ENCODE measurements at places on chromosomes 1 and 21.
A peak's percentile ranks its signal among the peaks of the same experiment; 100 is the strongest.

DNA sequence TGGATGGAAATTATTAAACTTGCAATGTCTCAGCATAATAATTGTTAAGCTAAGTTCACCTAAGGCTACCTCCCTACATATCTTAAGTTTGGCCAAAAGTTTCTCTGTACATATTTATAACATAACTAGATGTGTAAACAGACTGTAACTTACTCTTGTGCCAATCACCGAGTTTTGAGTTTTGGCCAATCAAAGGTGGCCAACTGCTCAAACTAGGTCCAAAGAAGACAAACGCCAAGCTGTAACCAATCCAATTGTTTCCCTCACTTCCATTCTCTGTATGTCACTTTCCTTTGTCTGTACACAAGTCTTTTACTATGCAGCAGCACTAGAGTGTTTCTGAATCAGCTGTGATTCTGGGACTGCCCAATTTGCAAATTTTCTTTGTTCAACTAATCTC, 197.8 kb downstream of the LYPLAL1 start:
- DNase-seq, result no peak

GRCh38 chr1:26237230-26237966, 3.4 kb downstream of the CEP85 start:
- no peak for DNase-seq

- no peak for DNase-seq
These were observed 19.3 kb upstream of the TBX19 start for GRCh38 chr1:168261390-168261789.

DNA sequence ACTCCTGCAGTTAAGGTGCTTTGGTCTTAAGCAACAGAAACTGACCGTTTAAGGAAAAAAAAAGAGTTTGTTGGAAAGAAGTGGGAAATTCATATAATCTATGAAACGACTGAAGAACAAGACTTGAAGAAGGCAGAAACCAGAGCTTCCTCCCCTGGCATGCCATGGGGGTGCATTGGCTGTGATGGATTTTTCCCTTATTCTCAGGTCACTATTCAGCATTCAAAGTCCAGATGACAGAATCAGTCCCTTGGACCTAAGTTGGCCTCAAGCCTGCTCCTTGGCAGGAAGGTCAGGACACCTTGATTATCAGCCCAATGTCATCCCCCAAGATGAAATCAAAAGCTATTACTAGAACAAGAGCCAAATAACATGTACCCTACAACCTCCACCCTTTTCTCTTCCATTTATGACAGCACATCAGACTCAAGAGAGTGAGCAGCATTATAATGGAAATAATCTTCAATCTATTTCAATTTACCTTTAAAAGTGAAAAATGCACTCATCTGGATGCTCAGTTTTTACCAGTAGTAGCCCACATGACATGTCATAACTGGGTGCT, 15.8 kb upstream of the TMEM9 start:
- no peak for DNase-seq

DNA sequence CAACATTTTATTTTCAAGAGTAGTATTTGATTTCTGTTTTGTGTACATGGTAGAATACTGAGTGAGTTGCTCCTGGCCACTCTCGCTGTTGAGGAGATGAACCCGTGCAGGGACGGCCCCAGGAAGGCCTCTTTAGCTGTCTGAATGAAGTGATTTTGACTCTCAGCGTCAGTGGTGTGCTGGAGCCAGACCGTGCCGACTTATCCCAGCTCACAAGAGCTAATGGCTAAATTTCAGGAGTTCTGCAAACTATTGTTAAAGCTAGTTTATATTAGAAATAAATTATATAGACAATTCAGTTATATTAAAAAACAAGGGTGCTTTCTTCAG, 111.2 kb upstream of the KIF26B start:
- DNase-seq, result no peak

GRCh38 chr1:2136386-2137235, 58.0 kb downstream of the FAAP20 start:
- DNase-seq, result no peak

DNA sequence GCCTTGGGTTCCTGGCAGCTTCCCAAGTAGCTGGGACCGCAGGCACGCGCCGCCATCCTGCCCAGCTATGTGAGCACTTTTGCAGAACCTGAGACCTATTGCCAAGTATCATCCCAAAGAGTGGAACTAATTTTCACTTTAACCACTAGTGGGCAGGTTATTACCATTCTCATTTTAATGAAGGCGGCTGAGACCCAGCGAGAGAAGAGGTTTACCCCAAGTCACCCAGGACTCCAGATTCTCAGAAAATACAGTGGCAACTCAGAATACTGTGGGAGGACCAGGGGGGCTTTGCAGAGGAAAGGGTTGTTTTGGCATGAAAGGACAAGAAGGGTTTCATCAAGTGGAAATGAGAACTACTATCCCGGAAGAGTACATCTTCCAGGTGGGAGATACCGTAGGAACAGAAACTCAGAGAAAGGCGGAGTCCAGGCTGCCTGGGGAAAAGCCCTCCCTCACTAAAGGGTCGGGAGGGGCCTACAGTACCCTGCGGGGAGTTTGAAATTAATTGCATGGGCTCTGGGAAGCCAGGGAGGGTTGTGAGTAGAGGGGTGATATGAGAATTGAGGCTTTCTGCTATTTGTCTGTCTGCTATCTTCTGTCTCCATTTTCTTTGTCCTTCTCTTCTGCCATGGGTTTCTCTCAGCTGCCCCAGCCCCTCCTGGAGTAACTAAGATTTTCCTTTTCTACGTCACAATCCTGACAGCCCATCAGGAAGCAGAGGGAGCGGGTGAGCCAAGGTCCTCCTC, 7.2 kb upstream of the SEMA4A start:
- no peak for DNase-seq

GRCh38 chr1:185971688-185972087, 237.5 kb downstream of the HMCN1 start:
- DNase-seq, result no peak

DNA sequence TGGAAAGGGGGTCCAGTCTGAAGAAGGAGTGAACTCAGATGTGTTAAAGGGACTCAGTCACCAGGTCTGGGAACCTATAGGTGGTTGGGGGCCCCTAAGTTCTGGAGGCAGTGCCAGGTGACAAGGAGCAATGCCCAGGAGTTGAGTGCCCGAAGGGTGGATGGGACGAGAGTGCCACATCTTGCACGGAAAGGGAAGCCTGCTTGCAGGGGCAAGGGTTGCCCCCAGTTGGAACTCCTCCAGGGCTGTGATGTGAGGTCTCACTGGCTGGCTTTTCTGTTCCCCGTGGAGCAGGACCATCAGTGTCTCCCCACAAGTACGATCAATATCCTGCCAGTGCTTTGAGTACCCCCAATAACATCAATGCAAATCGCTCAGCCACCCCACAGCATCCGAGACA, 107.3 kb downstream of the TOMM20 start:
- no peak for DNase-seq

DNA sequence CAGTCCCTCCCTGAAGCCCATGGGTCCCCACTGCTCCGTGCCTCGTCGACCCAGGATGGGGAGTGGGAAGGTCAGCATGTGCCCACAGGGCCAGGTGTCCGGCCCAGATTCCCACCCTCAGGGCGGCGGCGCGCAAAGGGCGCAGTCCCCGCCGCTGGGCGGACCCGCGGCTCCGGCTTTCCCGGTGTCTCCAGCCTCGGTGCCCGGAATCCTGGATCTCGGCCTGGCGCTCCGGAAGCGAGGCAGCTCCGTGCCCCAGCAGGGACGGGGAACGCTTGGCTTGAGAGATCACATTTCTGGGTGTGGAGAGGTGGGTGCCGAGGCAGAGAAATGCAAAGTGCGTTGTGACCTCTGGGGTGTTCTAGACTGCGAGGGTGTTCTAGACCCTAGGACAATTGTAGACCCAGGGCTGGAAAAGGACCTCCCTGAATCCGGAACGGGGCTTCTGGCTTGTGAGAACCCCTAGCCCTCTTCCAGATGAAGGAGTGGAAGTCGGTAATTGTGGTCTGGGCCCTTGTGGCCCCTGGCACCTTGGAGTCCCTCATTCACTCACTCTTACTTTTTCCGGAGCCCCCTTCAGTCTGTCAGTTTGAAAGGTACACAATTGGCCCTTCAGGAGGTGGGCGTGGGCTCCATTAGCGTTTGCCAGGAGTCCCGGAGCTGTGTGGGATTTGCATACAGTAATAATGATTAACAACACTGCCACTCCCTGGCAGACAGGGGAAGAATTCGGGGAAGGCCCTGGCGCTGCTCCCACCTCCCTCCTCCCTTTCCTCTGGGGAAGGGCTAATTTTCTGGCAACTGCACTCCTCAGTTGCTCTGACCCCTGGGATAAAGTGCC, 1.6 kb upstream of the KCND3 start:
- DNase-seq, result no peak

DNA sequence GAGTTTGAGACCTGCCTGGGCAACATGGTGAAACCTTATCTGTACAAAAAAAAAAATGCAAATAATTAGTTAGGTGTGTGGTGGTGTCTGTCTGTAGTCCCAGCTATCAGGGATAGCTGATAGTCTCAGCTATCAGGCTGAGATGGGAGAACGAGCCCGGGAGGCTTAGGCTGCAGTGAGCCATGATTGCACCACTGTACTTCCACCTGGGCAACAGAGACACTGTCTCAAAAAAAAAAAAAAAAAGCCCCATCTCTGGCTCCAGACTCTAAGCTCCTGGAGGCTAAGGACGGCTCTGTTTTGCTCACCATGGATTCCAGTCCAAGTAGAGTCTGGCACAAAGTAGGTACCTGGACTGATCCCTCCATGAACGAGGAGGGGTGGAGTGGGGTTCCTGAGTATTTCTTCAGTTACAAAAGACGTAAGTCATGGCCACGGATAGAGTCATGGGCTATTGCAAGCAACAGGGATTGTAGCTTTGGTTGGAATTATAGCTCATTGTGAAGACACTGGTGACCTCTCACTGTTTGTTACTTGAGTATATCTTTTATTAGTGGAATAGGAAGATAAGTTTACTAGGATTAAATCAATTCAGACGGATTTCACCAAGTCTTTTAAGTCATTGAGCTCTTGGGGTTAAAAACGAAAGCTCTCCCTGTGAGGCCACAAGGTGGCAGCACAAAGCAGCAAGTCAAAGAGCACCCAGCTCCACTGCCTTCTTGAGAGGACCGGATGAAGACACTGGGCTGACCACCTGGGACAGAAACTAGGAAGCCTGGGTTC, 35.6 kb upstream of the TMEM61 start:
- peak; percentile 58 for DNase-seq

DNA sequence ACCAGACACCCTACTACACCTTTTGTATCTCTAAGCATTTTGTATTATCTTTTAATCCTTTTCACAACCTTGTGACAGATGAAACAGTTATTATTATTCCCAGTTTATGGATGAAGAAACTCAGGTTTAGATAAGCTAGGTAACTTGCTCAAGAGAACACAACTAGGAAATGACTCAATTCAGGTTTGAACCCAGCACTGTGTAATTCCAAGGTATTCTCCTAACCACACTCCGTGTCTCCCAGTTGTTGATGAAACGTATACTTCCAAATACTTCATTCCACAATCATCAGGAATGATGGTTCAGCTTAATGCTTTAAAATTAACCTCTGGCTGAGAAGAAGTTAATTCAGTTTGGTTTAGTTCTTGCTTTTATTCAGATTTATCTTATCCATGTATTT, 51.7 kb upstream of the MRPS6 start:
- DNase-seq, result no peak

DNA sequence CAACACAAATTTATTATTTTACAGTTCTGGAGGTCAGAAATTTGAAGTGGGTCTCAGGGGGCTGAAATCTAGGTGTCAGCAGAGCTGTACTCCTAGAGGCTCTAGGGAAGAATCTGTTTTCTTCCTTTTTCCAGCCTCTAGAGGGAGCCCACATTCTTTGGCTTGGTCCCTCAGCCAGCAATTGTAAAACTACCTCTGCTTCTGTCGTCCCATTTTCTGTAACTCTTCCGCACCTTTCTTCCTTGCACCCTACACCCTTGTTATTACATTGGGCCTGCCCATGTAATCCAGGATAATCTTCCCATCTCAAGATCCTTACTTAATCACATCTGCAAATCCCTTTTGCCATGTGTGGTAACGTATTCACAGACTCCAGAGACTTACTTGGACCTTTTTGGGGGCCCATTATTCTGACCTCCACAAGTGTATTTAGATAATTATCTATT, 24.8 kb upstream of the THEM4 start:
- no peak for DNase-seq

GRCh38 chr1:54324251-54325140, 81.7 kb downstream of the SSBP3 start:
- no peak for DNase-seq

GRCh38 chr1:154326546-154327465, 1.5 kb downstream of the ATP8B2 start:
- no peak for DNase-seq

DNA sequence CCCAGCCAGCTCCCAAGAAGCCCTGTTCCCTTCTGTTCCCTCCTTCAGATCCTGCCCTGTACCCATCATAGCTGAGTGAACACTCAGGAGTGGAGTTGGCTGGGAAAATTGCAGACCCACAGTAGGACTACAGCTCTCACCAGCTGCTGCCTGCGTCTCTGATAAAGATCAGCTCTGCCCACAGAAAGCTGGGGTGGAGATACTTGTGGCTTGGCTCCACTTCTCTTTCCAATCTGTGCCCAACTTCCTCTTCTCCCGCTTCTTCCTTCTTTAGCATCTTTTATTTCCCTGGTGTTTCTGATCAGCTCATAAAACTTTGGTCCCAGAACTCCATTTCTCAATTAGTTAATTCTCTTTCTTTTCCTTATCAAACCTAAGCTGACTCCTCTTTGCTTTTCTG, 5.5 kb upstream of the CD1A start:
- DNase-seq, result no peak

- DNase-seq, result no peak
These were observed 65.2 kb downstream of the SIK1 start for GRCh38 chr21:43361493-43362296.

Measured in GM12891 (cell line).